ENCODE measurements at places on chromosomes 3 and 15.

- DNase-seq, result no peak
Observed at GRCh38 chr3:170485696-170486095, 67.0 kb downstream of the CLDN11 start.

- DNase-seq, result no peak
Observed at GRCh38 chr3:150079029-150079739, 108.5 kb upstream of the PFN2 start.

DNA sequence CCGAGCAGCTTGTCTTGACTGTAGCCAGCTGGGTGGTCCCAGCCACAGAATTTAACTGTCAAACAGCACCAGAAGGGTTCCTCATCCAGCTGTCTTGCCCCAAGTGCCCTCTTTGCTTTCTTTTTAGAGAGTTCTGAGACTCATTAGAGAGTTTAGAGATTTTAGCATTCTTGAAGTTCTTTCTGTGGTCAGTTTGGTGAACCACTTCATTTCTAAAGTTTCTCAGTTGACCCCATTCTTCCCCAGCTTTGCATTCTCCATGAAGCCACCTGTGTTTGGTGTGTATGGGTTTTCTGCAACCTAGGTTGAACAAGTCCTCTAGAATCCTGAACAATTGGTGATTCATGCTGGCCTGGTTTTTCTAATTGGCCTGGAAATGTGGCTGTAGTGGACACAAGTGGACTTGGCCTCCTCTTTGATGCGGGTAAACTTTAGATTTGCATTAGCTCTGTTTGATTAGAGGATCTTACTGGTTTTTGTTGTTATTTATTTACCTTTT lies 33.7 kb downstream of the FLNB start:
- peak; percentile 51 for DNase-seq

GRCh38 chr3:193677734-193678133 lies 84.7 kb downstream of the OPA1 start:
- no peak for DNase-seq

DNA sequence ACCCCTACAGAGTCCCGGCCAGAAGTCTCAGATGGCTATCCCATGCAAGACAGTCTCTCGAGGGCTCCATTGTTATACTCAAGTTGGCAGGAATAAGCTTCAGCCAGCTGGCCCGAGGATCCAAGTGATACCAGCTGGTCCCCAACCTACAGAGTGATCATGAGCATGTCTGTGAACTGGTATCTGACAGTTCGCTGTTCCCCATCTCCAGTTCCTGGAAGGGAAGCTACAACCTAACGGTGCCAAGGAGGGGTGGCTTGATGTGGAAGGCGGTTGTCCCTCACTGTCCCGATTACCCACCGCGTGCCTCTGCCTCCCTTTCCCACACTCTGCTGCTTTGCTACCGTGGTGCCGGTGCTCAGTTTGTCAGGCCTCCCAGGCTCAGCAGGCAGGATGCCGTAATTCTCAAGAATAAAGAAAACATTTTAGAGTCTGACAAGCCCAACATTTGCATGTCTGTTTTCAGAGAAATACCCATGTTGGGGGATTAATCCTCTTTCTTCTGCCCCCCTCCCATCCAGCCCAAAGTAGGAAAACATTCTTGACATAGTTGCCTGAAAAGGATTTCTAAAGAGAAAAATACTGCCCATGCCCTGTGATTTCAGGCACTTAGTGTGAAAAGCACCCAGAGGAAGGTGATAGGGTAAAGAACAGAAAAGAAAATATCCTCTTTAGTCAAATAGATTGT lies 49.4 kb upstream of the HES1 start:
- DNase-seq, result no peak

DNA sequence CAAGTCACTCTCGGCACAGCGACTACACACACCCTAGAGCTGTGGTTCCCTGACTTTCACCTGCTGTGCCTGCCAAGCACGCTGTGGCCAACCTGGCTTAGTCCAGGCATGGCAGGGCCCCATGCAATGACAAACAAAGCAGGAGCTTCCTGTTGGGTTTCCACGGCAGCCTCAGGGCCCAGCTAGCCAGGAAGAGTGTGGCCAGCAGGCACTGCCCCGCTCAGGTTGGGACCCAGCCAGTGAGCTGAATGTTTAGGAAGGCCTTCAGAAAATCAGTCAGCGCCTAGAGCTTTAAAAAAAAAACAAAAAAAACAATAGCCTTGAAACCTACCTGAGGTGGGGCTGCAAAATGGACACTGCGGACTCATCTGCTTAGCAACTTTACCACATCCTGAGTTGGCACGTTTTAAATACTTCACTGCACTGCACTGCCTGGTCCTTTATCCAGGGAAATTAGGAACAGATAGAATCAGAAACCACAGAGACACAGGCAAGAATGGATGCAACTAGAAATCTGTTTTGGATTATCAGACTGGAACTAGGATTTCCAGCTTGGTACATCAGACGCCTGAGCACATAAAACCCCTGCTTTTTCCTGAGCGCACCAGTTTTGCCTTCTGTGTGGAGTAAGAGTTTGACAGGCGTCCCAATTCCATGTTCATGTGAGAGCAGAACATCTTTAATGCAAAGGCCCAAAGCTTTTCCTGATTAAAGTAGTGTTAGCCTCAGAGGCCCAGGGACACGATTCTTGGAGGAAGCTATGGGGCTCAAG lies 36.2 kb upstream of the LDHAL6B start:
- DNase-seq, result no peak

GRCh38 chr3:125058959-125059358 lies 3.2 kb upstream of the HEG1 start:
- DNase-seq, result no peak

DNA sequence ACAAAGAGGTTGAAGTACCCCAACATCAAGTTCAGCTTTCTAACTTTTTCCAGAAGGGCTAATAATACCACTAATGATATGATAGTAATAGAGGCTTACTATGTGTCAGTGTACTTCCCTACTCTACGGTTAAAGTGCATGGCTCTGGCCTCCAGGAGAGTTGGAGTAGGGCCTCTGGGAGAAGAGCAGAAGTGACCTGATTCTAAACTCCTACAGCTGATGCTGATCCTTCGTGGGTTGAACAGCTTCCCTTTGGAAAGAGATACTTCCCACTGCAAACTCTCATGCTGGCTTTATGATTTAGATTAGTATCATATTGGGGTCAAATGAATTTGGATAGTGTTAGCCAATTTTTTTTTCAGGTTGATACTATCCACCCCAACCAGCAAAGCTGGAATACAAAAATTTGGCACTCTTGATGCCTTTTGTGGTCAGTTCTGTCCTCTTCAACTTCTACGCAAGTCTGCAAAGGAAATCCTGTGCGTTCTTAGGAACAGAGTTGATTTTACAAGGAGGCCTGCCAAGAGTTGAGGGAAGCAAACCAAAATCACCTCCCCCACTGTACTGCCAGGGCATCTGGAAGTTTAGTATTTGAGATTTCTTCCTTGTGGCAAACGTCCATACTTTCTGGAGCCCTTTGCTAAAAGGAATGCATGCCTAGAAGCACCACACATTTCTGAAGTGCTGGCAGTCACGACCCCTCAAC lies 17.8 kb downstream of the TMEM212 start:
- DNase-seq, result no peak

DNA sequence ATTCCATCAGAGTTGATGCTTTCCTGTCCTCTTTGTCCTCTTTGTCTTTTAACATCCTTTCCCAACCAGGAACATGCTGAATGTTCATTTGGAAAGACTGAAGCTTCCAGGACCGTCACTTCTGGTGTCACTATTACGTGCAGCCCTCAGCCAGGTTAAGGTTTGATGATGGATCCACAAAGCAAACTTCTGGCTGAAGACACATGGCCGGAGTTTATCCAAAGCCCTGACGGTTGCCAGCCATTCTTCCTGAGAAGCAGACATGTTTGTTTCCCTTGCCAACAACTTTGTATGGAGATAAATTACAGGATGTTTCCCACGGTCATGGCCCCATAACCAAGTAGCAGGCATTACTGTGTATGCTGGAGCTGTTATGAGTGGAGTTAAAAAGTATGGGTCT lies 236.9 kb downstream of the THSD4 start:
- DNase-seq, result no peak

DNA sequence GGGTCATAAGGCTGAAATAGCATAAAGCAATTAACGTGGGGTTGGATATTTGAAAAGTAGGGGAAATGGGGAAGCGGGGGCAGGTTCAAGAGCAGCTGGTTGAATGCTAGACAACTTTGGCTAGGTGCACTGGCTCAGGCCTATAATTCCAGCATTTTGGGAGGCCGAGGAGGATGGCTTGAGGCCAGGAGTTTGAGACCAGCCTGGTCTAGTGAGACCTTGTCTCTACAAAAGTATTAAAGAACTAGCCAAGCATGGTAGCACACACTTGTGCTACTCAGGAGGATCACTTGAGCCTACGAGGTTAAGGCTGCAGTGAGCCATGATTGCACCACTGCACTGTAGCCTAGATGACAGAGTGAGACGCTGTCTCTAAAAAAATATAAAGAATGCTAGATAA lies 6.9 kb upstream of the FANCD2 start:
- no peak for DNase-seq

DNA sequence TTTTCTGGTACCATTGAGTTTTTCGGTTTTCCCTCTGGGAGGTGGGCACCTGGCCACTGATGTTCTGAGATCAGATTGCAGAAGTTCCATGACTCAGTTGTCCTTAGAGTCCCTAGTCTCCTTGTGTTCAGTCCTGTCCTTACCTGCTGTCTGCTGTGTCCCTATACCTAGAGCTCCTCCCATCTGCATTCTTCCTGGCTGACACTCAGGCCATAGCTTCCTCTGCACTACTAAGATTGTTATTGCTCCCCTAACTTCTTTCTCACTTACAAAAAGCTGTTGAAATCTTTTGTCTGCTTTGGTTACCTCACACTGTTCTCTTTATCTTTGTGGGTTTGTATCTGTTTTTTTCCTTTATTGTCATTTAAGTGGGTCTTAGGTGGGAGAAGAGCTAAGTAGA lies 13.2 kb downstream of the USP3 start:
- DNase-seq, result no peak

GRCh38 chr15:36330598-36330997 lies 248.8 kb upstream of the CDIN1 start:
- DNase-seq, result no peak

GRCh38 chr3:74265069-74265468 lies 349.4 kb downstream of the CNTN3 start:
- no peak for DNase-seq

DNA sequence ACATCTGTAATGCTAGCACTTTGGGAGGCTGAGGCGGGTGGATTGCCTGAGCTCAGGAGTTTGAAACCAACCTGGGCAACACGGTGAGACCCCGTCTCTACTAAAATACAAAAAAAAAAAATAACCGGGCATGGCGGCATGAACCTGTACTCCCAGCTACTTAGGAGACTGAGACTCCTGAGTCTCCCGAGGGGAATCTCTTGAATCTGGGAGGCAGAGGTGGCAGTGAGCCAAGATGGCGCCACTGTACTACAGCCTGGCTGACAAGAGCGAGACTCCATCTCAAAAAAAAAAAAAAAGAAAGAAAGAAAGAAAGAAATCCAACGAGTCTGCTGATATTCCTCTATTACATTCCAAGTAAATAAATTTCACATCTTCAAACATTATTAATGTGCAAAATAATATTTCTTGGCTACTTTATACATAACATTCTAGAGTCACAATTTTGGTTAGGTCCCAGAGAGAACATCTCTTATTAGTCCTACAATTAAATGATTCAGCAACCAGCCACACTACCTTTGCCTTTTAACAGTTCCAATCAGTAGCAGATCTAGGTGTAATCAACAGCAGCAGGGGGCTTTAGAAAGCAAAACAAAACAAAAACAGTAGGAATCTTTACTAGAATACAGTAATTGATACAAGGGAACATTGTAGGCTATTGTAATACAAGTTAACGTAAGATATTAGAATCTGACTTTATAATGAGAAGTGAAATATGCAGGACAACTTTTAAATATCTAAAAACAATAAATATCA lies 195.8 kb downstream of the TBC1D5 start:
- DNase-seq, result no peak

GRCh38 chr3:192106543-192106942 lies 620.8 kb downstream of the FGF12 start:
- DNase-seq, result no peak

GRCh38 chr3:2967871-2968270 lies 142.3 kb downstream of the IL5RA start:
- DNase-seq, result no peak

DNA sequence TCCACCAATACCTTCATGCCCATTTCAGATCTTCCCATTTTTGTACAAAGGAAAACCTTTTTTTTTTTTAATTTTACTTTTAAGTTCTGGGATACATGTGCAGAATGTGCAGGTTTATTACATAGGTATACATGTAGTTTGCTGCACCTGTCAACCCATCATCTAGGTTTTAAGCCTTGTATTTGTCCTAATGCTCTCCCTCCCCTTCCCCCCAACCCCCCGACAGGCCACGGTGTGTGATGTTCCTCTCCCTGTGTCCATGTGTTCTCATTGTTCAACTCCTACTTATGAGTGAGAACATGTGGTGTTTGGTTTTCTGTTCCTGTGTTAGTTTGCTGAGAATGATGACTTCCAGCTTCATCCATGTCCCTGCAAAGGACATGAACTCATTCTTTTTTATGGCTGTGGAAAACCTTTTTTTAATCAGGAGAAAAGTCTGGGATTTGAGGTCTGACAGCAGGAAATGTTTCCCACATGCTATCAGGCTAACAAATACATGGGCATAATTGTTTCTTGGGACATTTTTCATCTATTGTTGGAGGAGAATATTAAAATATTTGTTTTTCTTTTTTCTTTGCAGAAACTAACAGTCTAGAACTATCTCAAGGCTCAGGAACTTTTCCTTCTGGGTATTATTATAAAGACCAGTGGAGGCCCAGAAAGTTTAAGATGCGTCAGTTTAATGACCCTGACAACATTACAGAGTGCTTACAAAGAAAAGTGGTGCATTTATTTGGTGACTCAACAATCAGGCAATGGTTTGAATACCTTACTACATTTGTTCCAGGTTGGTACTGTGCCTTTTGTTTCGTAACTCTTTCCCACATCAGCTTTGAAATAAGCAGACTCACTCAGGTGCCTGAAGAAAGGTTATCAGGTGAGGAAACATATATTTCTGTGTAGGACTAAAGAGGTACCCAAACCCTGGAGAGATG lies 32.8 kb upstream of the NFKBIZ start:
- DNase-seq, result no peak

DNA sequence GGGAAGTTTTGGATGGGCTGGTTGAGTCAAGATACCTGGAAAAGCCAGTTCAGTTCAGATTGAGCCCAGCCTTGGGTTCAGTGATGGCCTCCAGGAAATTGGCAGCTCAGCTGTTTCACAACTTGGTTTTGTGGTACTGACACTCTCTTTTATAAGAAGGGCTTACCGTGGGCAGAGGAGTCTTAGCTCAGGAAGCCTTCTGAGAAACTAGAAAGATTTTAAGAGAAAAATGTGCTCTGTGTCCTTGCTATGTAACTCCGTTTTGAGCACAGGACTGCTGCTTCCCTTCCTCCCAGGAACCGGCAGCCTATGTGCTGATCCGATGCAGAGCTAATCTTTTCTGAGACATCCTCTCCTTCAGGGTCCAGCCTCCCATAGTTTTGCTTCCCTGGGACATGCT lies 46.6 kb upstream of the RASGRP1 start:
- no peak for DNase-seq

Measured in GM13977 (cell line).